ENCODE measurements at places on chromosomes 7 and 10.

DNA sequence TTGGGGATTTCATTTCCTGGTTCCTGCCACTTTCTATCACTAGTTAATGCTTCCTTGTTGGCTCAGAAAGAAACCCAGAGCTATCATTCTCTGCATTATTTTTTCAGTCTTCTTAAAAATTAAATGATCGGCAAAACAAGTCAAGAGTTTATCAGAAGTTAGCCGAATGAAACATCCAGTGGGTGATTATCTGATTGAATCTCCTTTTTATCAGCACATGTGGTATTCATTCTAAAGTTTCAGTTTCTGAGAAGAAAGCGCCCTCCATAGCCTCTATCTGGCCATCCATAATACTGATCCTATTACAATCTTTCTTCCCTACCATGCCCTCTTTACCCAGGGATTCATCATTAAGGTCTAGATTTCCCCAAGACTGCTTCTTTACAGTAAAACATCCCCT is 71.8 kb downstream of the OSBPL3 start:
- DNase-seq = no peak

GRCh38 chr10:58661336-58661735 is 148.7 kb downstream of the BICC1 start:
- no peak for DNase-seq

DNA sequence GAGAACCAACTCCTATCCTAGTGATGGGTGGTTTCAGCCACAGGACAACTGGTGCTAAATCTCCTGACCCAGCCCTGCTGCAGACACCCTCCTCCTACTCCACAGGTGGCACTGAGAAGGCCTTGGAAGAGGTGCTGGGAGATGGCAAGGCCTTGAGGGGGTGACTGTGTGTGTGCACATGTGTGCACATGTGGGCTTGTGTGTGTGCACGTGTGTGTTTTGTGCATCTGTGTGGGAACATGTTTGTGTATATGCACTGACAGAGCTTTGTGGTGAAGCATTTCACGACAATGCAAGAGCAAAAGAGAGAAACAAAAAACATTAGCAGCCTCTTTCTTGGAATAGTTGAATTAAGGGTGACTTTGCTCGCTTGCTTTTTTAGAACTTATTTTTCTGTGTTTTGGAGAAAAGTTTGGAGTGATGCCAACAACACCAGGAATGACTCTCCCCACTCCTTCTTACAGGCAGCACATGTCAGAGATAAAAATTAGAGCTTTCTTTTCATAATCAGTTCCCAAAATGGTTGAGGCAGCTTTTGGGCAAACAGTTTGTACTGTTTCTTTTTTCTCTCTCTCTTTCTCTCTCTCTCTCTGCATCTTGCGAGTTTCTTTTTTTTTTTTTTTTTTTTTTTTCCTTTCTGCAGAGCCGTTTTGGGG is 69.5 kb downstream of the SEC61G start:
- no peak for DNase-seq

DNA sequence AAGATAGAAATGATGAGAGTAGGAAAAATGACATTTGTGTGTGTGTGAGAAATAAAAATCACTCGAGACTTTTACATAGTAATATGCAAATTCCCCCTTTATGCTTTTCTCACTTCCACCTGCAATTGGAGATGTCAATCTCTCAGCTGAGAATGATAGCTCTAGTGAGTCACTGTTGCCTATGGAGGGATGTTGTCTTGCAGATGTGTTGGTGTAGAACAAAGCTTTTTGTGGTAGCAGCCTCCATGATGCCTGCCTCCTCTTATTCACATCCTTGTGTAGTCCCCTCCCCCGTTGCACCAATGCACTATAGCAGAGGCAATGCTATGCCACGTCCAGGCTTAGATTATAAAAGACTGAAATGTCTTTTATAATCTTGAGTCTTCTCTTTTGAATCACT is 33.8 kb downstream of the SPAG6 start:
- no peak for DNase-seq

- no peak for DNase-seq
These were observed 100.2 kb downstream of the TPK1 start for GRCh38 chr7:144735505-144736276.

GRCh38 chr7:117110480-117111315 is 157.4 kb downstream of the ST7 start:
- DNase-seq = peak; percentile 61

- no peak for DNase-seq
These were observed 532.9 kb upstream of the FOXK1 start for GRCh38 chr7:4149236-4149635.

DNA sequence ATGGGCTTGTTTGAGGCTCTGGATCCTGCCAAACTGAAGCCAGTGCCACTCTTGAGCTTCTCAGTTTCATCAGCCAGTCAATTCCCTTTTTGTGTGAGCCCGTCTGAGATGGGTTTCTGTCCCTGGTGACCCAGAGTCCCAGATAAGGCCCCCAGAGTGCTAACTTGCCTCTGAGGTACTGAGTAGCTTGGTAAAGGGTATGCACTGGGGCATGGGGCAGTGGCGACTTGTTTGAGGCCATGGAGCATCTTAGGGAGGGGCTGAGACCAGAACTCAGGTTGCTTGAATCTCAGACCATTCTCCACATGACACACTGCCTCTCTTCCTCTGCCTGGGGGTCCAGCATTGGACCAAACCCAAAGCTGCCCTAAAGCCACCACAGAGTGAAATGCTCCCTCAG is 35.2 kb upstream of the NANOS1 start:
- DNase-seq = no peak

- DNase-seq = no peak
These were observed 176.1 kb downstream of the COBL start for GRCh38 chr7:51140199-51141164.

- DNase-seq = no peak
These were observed 9.7 kb downstream of the ZSCAN21 start for GRCh38 chr7:100059251-100059739.

DNA sequence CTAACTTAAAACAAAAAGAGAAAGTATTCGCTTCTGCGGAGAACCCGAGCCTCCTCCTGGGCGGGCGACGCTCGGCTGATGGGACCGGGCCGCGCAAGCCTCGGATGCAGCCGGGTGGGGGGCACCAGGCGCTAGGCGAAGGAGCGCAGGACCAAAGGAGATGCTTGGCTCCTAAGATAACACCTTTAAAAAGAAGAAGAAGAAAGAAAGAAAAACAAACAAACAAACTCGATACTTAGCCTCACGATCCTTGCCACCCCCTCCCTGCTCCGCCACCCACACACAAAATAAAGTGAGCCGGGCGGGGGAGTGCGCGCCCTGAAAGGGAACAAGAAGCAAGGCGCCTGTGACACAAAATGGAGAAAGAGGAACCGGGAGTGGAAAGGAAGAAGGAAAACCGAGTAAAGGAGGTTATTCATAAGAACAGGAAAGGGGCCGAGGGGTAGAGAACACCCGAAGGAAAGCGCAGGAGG is 34.0 kb upstream of the EBLN1 start:
- DNase-seq = peak; percentile 88

- DNase-seq = no peak
These were observed 170.2 kb downstream of the ADARB2 start for GRCh38 chr10:1567152-1567551.

DNA sequence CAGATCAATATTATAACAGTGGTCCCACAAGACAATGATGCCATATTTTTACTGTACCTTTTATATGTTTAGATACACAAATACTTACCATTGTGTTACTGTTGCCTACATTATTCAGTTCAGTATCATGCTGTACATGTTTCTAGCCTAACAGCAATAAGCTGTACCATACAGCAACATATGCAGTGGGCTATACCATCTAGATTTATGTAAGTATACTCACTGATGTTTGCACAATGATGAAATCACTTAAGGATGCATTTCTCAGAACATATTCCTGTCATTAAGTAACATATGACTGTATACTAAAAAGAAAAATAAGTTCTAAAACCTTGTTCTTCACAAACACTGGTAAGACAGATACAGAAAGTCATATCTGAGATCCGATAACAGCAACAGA is 468.6 kb upstream of the SEMA3A start:
- DNase-seq = no peak

DNA sequence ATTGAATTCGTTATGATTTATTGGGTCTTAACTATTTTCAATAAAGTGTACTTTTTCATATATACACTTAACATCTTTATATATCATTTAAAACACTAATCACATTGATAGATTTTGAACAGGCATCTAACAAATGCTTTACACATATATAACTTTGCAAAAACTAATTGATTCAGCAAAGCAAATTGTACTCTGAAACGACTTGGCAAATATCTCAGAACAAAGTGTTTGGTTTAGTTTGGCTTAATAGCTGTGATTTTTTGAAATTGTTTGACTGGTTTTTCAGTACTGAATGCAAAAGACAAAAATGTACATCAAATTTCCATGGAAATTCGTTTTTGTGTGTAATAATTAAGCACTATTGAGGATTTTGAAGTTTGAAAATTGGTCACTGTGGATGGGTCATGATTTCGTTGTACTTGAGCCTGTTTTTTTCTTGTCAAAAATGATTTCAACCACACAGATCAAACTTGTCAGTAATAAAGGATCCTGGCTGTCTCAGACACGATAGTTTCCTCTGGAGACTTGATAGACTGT is 125.3 kb upstream of the SLC25A13 start:
- DNase-seq = no peak
